NCI-H2081 treated with DMSO at 0.1 percent for 48 hours (cell line): ENCODE measurements at places on chromosomes 6 and 20.

- no peak for DNase-seq
These were observed 192.2 kb upstream of the LRFN2 start for GRCh38 chr6:40779409-40779808.

DNA sequence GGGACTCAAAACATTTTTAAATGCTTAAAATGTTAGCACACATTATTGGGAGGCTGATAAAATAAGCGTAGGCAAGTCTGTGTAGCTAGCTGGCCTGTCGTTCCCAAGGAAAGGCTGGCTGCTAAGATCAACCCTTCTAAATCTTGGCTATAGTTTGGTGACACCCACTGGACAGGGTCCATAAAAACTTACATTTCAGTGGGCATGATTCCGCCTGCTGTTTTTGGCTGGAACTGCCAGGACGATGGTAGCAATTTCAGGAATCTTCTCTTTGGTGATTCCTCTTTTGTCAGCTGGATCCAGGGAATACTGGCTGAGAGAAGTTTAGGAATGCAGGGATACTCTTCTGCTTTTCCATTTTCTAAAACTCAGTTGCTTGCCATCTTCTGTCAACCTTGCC, 162.2 kb downstream of the NKAIN2 start:
- DNase-seq, result peak; percentile 26

GRCh38 chr6:37802810-37803209, 16.7 kb upstream of the ZFAND3 start:
- no peak for DNase-seq

GRCh38 chr20:11108102-11108810, 434.5 kb upstream of the JAG1 start:
- no peak for DNase-seq

- no peak for DNase-seq
These were observed 160.3 kb upstream of the ATXN1 start for GRCh38 chr6:16921399-16922110.
